Midbrain (tissue), 1 donor: ENCODE measurements at places on chromosomes 1 and 21.

DNA sequence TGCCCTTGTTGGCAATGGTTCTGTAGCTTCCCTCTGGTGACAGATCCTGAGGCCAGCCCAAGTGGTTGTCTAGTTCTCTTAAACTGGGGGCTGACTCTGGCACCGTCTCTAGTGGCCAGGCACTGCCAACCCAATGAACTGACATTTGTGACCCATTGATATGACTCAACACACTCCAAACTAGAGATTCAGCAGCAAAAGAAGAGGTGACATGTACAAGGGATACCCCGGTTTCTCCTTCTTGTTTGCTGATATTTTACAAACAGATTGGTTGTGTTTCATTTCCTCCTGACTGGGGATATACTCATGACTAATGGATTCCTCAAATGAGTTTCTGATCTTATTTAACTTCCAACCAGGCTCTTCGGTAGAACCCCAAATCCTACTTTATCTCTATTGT lies 65.9 kb upstream of the DNAJC6 start:
- DNase-seq = no peak

GRCh38 chr1:209808059-209808581 lies 2.2 kb upstream of the IRF6 start:
- no peak for DNase-seq

GRCh38 chr1:171366816-171367215 lies 52.8 kb downstream of the FMO4 start:
- DNase-seq = no peak

DNA sequence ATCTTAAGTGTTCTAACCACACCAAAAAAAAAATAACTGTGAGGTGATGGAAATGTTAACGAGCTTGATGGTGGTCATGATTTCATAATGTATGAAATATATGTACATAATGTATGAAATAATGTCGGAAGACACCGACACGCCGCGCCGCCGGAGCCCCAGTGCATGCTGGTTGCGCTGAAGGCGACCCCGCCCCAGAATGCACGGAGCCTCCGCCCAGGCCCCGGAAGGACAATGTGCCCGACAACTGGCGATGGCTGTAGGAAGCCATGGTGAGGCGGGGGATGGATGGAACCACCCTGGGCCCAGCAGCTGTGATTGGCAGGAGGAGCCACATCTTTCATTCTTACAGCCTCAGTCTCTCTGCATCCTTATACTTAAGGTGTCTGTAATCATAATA lies 7.4 kb downstream of the OR2T10 start:
- no peak for DNase-seq

GRCh38 chr1:87399264-87399663 lies 70.6 kb downstream of the LMO4 start:
- DNase-seq = no peak

DNA sequence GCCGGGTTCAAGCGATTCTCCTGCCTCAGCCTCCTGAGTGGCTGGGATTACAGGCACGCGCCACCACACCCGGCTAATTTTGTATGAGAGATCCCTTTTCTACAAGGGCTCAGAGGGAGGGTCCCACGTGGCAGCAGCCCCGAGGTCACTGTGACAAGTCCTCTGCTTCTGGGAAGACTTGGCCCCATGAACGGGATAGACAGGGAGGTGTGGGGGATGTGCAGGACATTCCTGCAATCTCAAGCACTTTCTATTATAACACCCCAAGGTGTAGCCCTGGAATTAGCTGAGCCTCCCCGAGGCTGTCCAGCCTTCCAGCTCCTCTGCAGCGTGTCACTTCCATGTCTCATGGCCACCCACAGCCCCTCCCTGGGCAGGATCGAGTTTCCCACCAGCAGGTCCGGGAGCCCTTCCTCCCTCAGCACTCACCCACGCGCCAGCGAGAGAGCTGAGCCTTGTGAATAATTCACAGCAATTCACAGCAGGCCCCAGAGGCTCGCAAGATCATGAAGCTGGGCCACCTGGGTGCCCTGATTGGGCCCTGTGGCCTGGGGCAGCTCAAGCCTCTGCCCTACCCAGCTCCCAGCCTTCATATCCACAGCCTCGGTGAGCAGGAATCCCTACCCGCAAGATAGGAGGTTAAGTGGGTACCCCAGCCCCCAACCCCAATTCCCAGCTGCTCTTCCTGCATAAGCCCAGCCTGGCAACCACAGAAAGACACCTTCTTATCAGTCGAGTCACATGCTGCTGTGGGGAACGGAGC lies 22.8 kb upstream of the RNU1-4 start:
- DNase-seq = no peak

- DNase-seq = no peak
Measured at GRCh38 chr1:109845658-109846057, 65.0 kb upstream of the CSF1 start.

DNA sequence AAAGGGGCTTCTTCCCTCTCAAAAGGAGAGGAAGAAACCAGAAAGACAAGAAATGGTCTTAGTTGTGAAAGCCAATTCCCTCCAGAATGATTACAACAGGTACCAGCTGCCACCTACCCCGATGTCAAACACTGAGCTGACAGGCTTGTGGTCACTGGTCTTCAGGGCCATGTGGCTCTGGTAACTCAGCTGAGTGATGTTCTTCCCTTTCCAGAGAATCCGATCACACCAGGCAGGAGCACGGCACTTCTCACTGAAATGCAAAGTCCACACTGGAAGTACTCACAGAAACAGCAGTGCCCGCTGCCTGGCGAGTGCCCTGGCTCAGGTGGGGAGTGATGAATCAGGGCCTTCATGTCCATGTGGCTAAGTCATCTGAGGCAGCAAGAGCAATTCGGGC lies 18.7 kb upstream of the MTF1 start:
- no peak for DNase-seq

DNA sequence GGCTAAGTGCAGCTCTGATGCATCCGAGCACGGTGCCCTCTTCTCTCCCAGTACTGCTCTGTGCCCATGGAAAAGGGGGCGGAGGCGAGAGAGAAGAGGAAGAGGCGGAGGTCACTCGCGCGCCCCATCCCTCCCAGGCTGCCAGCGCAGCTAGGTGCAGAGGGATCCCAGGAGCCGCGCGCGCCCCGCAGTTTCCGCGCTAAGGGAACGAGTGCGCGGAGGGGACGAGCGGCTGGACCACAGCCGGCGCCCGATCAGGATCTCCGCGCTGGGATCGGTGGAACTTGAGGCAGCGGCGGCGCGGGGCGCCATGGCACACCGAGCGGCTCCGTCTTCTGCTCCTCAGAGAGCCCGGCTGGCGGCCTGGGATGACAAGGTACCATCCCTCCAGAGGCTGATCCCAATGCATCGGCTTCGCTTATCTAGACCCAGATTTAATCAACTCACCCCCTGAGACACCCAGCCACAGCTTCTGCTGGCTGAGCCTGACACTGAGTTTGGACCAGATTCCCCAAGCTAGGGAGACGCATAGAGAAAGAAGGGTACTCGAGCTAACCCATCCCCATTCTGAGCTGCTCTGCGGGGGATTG lies at the start of gene PTGFR:
Gene PTGFR (plus strand): TSS at position 114 of the 590 bp plus-strand sequence. CDS start 1,770 bp downstream, outside the sequence.
- DNase-seq = no peak

- no peak for DNase-seq
Measured at GRCh38 chr1:162822391-162823200, 32.1 kb downstream of the HSD17B7 start.

GRCh38 chr1:98964198-98964597 lies 40.5 kb downstream of the PLPPR5 start:
- DNase-seq = no peak

DNA sequence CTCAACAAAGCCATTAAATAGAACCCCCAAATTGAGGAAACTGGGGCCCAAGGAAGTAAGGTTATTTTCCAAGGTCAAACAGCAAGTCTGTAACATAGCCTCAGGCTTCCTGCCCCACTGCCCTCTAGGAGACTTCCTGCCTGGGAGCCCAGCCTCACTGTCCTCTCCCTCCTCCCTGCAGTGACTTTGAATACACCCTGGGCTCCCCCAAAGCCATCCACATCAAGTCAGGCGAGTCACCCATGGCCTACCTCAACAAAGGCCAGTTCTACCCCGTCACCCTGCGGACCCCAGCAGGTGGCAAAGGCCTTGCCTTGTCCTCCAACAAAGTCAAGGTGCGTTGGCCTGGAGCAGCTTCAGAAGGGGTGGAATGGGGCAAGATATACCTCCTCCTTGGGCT lies 18.3 kb downstream of the GRHL3 start:
- DNase-seq = no peak

GRCh38 chr1:116754198-116754977 lies at the start of gene CD2:
Gene CD2, plus strand, starts transcription at chr1:116754430. Its CDS starts 63 bp downstream, at chr1:116754493.
- DNase-seq = no peak

DNA sequence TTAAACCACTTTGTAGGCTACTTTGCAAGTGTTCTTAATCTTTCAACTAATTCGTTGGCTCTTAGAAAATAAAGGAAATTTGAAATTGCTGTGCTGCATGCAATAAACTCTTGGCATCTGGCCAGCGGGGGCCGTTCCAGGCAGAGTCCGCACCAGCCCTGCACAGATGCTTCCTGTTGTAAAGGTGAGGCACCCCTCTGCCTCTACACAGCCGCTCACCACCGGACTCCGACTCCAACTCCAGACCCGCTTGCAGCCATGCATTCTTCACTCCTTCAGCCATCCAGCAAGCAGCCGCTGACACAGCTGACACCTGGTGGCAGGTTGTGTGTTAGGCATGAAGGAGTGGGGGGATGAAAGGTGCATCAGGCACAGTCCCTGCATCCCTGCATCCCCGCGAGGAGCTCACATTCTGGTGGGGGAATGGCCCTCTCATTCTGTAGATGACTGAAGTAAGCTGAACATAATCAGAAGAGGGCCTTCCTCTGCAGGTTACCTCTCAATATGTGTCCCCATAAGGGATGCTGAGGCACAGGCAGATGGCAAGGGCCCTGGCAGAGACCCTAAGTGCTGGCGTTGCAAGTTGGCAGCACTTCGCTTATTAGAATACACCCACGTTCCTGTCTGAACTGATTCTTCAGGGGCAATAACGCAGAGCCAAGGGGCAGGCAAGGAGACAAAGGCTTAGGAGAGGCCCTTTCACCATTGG lies 56.8 kb downstream of the GLIS1 start:
- no peak for DNase-seq

- DNase-seq = no peak
Measured at GRCh38 chr1:115794976-115795639, 26.6 kb upstream of the CASQ2 start.

- DNase-seq = no peak
Measured at GRCh38 chr1:66168467-66168887, 365.5 kb upstream of the SGIP1 start.
